Tibial nerve (tissue), 4 donors: ENCODE measurements at places on chromosomes 5 and 9.

DNA sequence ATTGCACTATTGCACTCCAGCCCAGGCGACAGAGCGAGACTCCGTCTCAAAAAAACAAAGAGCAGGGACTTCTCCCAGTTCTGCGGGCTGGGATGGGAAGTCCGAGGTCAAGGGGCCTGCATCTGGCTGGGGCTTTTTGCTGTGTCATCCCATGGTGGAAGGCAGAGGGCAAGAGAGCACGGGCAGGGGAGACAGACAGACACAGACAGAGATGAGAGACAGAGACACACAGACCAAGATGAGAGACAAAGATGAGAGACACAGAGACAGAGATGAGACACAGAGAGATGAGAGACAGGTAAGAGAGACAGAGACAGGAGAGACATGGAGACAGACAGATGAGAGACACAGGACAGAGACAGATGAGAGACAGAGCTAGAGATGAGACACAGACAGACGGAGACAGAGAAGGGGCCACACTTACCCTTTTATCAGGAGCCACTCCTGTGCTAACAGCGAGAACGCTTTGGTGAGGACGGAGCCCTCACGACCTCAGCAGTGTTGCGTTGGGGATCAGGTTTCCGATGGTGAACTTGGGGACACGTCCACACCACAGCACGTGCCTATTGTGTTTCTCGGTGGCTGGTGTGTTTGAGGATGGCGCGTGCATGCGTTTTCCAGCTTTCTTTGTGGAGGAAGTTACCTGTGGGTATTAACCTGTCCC, 8.9 kb upstream of the TOR4A start:
- no peak for DNase-seq

DNA sequence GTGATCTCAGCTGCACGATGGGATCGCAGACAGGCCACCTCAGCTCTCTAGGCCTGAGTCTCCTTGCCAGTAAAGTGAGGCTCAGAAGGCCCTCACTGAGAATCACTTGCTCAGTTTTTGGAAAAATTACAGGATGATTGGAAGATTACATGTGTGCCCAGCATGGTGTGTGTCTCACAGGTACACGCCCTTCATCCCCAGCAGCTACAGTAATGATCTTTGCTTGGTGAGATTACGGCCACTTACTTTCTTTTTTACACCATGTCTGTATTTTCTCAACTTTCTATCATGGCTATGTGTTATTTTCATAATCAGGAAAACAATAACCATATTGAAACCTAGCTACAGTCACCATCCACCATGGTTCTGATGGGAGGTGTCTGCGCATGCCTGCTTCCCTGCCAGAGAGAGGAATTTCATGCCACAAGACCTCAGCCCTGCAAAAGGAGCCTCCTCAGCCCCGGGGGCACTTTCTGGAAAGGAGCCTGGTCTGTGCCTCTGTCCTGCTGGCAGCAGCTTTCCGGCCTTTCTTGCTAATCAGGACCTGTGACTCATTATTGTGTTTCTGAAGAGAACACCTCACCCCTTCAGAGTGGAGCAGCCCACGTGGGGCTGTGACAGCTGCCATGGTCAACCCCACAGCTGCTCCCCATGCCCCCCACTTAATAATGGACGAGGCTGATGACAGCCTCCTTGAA, 64.2 kb upstream of the OLFM1 start:
- DNase-seq = no peak

- no peak for DNase-seq
Measured at GRCh38 chr9:72979405-72980100, 26.7 kb upstream of the ALDH1A1 start.

DNA sequence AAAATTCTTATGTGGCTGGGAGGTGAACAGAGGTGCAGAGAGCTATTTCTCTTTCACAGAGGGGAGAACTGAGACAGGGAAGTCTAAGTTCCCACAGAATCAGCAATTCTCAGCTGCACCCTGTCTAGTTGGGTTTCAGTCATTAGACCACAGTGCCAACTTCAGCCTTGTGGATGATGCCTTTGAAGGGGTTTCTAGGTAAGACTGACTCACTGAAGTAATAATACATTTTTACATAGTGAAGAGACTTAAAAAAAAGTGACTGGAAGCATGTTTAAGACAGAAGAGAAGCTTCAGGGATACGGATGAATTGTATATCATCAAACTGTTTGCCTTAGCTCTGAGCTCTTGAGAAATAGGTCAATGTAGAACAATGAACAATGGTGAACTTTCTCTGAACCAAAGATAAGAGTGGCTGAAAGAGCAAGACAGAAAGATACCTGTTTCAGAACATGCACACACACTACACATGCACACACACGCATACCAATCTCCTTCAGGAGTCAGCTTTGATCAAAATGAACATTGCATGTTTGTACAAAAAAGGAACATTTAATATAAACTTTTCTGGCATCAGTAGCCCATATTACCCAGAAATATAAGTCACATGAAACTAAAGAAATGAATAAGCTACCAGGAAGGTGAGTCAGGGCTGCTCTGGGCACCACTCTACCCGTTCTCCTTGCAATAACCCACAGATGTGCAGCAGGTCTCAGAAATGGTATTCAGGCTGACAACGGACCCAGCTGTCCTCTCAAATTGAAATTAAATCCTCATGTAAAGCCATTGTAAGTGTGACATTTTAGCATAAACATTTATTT, 12.6 kb upstream of the FYB1 start:
- no peak for DNase-seq

DNA sequence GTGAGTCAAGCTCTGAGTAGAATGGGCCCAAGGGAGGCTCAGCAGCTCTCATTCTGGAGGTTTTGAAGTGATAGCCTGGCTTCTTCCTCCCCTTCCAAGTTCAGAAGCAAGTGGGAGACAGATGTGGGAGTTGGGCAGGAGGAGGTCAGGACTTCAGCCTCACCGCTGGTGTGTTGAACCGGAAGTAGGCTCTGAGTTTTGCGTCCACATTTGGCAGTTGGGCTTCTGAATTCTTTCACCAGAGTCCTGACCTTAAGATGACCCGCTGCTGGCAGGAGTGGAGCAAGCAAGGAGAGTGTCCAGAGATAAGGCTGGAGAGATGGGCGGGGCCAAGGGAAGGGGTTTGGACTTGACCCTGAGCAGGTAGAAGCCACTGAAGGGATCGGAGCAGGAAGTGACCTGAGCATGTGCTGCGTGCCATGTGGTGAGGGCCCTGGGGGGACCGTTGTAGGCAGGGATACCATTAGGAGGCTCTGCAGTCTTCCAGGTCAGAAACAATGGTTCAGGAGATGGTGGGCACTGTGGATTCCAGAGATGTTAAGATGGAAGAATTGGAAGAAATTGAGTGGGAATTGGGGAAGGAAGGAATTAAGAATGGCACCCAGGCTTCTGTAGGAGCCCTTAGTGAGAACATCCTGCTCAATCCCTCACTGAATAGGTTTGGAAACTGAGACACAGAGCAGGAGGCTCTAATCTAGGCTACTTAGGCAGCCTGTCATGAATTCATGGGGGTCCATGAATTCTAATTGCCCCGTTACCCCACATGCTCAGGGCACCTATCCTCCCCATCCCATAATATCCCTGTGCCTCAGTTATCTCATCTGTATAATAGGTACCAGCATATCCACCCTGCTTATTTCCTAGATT, 25.9 kb downstream of the GALNT12 start:
- DNase-seq = no peak

GRCh38 chr5:431001-431710, 11.8 kb upstream of the EXOC3 start:
- no peak for DNase-seq

GRCh38 chr9:18250053-18250452, 223.9 kb upstream of the ADAMTSL1 start:
- DNase-seq = no peak

DNA sequence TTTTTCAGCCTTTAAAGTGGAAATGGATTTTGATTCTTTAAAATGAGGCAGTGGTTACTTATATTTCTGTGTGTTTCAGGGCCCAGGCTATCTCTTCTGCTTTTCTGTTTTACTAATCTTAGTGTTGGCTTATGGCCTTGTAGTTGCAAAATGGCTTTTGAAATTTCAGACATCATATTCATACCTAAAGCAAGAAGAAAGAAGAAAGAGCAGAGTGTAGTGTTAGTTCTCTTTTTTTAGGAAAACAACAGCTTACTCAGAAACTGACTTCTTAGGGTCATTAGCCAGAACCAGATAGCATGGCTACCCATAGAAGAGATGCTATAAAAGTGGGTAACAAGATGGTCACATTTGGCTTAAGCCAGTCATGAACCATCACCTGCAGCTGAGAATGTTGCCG, 20.9 kb downstream of the ZBED3 start:
- no peak for DNase-seq
